NCI-H1417 treated with DMSO at 0.1 percent for 48 hours (cell line): ENCODE measurements at places on chromosomes 13 and 19.

DNA sequence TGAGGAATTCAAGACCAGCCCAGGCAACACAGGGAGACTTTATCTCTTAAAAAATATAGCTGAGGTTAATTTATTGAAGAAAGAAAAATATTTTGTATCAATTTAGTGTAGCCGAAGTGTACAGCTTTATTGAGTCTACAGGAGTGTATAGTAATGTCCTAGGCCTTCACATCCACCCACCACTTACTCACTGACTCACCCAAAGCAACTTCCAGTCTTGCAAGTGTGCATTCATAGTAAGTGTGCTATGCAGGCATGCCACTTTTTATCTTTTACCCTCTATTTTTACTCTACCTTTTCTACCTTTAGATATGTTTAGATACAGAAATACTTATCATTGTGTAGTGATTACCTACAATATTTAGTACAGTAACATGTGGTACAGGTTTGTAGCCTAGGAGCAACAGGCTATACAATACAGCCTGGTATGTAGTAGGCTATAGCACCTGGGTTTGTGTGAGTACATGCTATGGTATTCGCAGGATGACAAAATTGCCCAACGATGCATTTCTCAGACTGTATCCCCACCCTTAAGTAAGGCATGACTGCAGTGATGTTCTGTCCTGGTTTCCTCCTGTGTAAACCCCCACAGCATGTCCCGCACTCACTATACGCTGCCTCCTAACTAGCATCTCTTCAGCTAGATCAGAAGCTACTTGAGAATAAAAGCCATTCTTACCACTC is 15.3 kb upstream of the ATP12A start:
- DNase-seq = no peak

DNA sequence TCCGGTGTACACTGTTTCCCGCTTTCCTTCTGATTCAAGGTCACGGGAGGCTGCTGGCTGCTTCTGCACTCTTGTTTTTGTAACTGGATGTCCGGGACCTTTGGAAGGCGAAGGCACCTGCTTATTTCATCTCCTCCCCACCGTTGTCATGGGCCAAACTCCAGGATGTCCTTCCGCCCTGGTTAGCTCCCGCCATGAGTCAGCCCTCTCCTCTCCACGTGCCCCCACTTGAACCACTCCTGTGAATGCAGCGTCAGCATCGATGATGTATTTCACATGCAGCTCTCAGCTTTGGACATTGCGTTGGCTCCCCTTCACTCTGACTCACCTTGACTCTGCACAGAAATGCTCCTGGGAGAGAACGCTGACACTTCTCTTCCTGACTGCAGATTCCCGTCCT is 5.5 kb upstream of the GALP start:
- DNase-seq = no peak

DNA sequence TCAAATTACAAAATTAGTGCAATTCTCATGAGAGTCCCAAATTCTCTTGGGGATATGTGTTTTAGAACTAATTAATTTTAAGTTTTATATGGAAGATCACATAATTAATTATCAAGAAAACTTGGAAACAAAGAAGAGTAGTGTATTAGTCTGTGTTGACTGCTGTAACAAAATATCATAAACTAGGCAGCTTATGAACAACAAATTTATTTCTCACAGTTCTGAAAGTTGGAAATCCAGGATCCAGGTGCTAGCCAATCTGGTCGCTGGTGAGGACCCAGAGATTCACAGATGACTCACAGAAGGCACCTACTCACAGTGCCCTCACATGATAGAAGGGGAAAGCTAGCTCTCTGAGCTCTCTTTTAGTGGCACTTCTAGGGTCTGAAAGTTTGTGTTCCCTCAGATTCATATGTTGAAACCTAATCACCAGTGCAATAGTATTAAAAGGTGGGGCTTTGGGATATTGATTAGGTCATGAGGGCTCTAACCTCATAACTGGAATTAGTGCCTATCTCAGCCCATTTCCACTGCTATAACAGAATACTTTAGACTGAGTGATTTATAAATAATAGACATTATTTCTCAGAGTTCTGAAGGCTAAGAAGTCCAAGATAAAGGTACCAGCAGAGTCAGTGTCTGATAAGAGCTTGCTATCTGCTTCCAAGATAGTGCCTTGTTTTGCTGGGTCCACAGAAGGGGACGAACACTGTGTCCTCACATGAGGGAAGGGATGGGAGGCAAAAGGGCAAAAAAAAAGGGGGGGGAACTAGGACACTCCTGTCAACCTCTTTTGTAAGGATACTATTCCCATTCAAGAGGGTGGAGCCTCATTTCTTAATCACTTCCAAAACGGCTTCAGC is 1.5 kb upstream of the ARGLU1 start:
- DNase-seq = no peak

- no peak for DNase-seq
Measured at GRCh38 chr19:27780367-27781075, 1432.4 kb downstream of the UQCRFS1 start.

- no peak for DNase-seq
Measured at GRCh38 chr19:30887042-30887441, 462.2 kb downstream of the TSHZ3 start.

- DNase-seq = no peak
Measured at GRCh38 chr19:51127755-51128154, 3.0 kb downstream of the SIGLEC9 start.

DNA sequence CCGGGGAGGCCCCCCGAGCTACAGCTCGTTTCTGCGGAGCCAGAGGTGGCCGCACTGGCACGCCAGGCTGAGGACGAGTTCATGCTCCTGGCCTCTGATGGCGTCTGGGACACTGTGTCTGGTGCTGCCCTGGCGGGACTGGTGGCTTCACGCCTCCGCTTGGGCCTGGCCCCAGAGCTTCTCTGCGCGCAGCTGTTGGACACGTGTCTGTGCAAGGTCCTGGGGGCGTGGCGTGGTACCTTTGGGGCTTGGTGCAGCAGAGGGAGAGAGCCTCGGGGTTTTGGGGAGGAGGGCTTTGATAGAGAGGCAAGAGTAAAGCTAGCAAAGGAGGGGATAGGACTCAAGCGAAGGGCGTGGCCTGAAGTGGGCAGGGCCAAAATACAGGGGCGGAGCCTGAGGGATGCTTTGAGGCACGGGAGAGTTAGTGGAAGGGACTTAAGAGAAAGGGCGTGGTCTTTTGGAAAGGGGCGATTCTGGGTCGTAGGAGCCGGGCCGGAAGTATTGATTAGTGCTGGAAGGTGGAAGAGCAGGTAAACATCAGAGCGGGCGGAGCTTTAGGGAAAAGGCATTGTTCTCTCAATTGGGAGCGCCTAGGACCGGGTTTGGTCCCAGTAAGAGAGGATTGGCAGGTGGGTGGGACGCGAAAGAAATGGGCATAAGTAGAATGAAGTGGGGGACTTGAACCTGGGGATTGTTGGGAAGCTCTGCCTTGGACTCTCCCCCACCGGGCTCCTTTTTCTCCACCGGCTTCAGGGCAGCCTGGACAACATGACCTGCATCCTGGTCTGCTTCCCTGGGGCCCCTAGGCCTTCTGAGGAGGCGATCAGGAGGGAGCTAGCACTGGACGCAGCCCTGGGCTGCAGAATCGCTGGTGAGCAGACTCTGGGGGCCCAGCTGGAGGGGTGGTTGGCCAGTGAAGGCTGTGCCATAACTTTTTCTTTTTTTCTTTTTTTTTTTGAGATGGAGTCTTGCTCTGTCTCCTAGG is 1.2 kb downstream of the PPM1N start:
- DNase-seq = no peak

DNA sequence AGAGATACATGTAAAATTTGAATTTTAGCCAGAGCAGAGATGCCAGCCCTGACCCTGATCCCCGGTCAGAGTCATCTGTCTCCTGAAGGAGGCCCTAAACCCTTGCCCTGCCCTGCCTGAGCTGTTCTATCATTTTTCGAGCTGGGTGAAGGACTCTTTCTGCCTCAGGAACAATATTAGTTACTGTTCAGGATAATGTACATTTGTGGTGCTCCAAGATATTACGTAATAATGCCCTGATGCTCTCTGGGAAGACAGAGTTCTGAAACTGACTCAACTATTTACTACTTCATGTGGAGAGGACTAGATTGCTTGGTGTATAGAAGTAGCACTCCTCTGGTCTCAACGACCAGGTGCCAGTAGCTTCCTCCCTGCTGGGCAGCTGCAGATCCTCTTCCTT is 37.9 kb upstream of the UBL3 start:
- DNase-seq = no peak

- DNase-seq = no peak
Measured at GRCh38 chr19:18496167-18496979, 25.5 kb downstream of the ELL start.

GRCh38 chr13:23098161-23098907 is 82.4 kb upstream of the SGCG start:
- no peak for DNase-seq

DNA sequence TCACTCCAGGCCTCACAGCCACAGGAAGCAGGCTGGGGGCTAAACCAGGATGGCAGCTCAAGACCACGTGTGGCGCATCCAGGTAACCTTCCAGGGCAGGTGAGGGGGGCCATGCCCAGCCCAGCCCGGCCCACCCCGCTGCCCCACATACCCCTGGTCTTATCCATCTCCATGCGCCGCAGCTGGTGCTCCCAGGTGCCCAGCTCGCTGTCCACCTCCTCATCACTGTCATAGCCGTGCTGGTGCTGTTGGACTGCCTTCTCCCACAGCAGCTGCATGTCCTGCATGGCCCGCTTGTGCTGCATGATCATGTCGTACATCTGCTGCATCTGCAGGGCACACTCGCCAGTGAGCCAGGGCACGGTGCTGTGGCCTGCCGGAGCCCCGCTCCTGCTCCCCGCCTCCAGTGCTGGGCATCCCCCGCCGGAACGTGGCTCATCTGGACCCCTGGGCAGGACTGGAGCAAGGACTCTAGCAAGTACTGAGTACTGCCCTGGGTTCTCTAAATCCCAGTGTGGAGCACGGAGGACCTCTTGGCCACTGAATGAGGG is 6.0 kb upstream of the TM6SF2 start:
- no peak for DNase-seq

- no peak for DNase-seq
Measured at GRCh38 chr19:17720440-17720839, 1.2 kb downstream of the MAP1S start.

- no peak for DNase-seq
Measured at GRCh38 chr13:38385153-38385891, 35.7 kb downstream of the UFM1 start.

- DNase-seq = no peak
Measured at GRCh38 chr19:47107202-47107952, 6.2 kb downstream of the ZC3H4 start.

DNA sequence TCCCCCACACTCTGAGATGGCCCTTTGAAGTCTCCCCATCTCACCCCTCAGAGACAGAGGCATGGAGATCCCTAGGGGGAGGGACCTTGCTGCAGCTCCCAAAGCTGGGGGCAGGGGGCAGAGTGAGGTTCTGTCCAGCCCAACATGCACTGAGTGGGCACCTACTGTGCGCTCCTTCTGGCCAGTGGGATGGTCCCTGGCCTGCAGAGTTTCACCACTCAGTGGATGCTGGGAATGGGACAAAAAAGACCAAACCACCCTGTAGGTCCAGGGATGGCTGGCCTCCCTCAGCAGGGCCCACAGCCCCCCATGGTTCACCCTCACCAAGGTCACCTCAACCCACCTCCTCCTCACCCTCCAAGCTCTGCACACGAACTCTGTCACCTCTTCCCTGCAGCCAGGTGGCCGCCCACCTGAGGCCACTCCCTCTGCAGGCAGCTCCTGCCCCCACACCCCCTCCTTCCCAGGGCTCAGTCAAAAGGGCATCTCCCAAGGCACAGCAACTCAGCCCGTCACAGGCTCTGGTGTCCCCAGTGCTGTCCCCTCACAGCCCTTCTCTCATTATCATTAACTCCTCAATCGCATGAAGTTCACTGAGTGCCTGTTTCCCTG is 16.1 kb downstream of the CEACAM21 start:
- no peak for DNase-seq

DNA sequence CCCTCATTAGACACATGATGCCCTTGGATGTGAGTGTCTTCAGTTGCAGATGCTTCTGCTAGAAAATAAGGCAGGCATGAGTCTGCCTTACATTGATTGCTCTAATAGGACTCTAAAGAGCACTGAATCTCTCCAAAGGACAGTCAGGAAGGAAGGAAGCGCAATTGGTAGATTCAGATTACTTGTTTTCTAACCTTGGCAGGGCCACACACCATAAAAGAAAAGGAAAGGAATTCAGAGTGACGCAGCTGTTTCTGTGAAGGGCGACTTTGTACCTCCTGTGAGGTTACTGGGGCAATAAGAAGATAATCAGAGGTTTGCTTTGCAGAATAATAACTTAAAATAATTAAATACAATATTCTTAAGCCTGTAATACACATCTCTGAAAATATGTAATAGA is 48.0 kb downstream of the FRY start:
- no peak for DNase-seq

DNA sequence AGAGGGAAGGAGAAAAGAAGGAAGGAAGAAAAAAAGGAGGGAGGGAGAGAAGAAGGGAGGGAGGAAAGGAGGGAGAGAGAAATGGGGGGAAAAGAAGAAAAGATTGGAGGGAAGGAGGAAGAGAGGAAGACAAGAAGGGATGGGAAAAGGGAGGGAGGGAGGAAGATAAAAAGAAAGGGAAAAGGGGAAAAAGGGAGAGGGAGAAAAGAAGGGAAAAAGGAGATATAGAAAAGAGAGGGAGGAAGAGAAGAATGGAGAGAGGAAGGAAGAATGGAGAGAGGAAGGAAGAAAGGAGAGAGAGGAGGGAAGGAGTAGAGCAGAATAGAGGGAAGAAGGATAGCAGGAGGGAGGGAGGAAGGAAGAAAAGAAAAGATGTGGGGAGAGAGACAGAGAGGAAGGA is 334.6 kb downstream of the TSHZ3 start:
- DNase-seq = no peak

- DNase-seq = no peak
Measured at GRCh38 chr13:113224486-113224885, 15.1 kb downstream of the CUL4A start.

DNA sequence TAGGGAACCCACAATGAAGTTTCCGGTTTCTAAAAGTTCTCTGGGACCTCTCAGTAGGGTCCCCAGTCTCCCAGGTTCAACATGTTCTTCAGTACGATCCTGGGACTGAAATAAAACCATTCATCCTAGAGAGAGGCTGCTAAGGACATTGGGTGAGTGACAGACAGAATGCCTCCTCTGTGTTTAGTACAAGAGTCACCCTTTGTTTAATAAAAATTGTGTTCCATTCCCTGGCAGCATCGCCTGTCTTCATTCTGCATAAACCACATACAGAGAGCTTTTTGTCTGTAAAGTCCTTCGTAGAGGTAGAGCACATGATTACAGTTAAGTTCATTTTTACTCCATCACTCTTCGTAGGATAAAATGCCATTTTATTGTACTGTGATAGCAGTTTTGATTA is 95.3 kb upstream of the GPR12 start:
- no peak for DNase-seq

DNA sequence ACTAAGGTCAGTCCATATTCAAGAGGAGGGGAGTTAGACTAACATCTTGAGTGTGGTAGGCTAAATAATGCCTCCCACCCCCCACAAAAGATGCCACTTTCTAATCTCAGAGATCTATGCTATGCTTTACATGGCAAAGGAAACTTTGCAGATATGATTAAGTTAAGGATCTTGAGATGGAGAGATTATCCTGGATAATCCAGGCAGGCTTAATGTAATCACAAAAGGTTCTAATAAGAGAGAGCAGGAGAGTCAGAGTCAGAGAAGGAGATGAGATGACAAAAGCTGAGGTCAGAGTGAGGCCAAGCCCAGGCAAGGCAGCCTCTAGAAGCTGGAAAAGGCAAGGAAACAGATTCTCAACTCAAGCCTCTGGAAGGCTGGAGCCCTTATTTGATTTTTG is 1011.6 kb downstream of the PCDH9 start:
- DNase-seq = no peak

- no peak for DNase-seq
Measured at GRCh38 chr19:43498233-43498842, 6.2 kb downstream of the PHLDB3 start.
